ENCODE measurements at places on chromosomes 5 and 9. TPM values are rescaled to one million over a fixed set of nuclear protein-coding genes. Genes with fewer than 3 reads are reported as not detected.

Gene CHSY3
- 19.7 TPM for total RNA-seq

Gene RMRP
- 11,782 TPM for total RNA-seq

Gene CAVIN4
- 0.46 TPM for total RNA-seq

Gene SLC6A7
- total RNA-seq = not detected

- H3K27ac ChIP-seq = no peak overlapping the region
- DNase-seq = no peak
- no peak overlapping the region for H3K4me3 ChIP-seq
- H3K4me1 ChIP-seq = no peaks in the 10 kb centered on the region
Observed at GRCh38 chr5:41127967-41128690, 57.0 kb upstream of the MROH2B start.

- peak overlapping the region; percentile 90 for H3K27ac ChIP-seq
- no peak for DNase-seq
- peak overlapping the region; percentile 89 for H3K4me3 ChIP-seq
- H3K4me1 ChIP-seq = peaks cover 68% of the 10 kb centered on the region
Observed at GRCh38 chr5:36153298-36153677, 1.4 kb downstream of the SKP2 start.

GRCh38 chr9:6590334-6590733 is 55.2 kb downstream of the GLDC start:
- no peak overlapping the region for H3K4me3 ChIP-seq
- peaks cover 13% of the 10 kb centered on the region for H3K27me3 ChIP-seq
- no peaks in the 10 kb centered on the region for H3K36me3 ChIP-seq
- DNase-seq = no peak

- peaks cover 25% of the 10 kb centered on the region for H3K4me1 ChIP-seq
- DNase-seq = no peak
- no peak overlapping the region for H3K4me3 ChIP-seq
- H3K27me3 ChIP-seq = no peaks in the 10 kb centered on the region
- H3K27ac ChIP-seq = no peak overlapping the region
Observed at GRCh38 chr5:95664204-95664786, 17.7 kb downstream of the RFESD start.

All from chondrocyte (in vitro differentiated cells).